ENCODE measurements at places on chromosomes 7 and 10.

DNA sequence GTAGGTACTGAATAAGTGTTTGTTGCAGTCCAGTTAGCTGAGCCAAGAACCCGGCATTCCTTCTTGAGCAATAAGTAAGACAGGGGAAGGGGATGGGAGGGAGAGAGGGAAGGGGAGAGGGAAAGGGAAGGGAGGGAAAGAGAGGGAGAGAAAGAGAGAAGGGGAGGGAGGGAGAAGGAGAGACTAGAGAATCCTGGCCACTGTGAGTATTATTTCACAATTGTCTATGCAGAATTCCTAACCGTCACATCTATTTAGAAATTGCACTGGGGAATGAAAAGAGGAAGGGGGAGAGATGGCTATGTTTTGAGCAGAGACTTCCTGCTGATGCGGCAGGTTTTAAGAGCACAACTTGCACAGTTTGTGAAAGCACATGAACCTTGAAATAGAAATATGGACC, 251.4 kb upstream of the ZMIZ1 start:
- no peak for DNase-seq

DNA sequence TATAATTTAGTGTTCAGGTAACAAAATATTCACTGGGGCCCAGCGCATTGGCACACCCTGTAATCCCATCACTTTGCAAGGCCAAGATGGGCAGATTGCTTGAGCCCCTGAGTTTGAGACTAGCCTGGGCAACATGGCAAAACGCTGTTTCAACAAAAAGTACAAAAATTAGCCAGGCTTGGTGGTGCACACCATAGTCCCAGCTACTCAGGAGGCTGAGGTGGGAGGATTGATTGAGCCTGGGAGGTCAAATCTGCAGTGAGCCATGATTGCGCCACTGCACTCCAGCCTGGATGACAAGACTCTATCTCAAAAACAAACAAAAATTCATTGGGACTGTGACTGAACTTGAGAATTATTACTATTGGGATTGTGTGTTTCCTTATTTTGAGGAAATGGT, 40.4 kb upstream of the TRUB1 start:
- DNase-seq = no peak

DNA sequence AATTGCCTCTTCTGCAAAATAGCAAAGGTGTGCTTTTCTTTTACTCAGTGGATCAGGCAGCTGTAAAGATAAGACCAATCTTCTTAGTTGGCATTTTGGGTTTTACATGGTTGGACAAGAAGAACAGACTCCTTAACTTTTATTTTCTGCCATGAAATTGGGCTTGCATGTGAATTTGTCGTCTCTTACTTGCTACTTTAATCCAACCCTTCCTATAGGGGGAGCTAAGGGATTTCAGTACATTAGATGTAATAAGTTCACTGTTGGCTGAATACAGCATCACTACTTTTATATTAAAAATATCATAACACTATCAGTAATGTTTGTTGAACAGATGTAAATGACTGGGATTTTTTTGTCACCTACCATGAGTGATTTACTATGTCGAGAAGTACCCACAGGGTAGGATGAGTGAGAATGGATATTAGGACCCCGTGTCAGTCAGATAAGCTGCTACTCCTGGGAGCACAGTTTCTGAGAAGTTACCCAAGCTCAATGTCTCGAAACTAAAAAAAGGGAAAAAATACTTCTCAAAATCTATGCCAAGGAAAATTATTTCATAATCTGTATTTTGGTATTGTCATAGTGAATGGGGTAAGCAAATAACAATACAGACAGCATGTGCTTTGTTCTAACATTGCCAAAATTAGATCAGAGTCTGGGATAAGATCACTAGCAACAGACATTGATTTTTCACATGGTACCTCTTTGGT, 127.4 kb upstream of the AGR3 start:
- no peak for DNase-seq

DNA sequence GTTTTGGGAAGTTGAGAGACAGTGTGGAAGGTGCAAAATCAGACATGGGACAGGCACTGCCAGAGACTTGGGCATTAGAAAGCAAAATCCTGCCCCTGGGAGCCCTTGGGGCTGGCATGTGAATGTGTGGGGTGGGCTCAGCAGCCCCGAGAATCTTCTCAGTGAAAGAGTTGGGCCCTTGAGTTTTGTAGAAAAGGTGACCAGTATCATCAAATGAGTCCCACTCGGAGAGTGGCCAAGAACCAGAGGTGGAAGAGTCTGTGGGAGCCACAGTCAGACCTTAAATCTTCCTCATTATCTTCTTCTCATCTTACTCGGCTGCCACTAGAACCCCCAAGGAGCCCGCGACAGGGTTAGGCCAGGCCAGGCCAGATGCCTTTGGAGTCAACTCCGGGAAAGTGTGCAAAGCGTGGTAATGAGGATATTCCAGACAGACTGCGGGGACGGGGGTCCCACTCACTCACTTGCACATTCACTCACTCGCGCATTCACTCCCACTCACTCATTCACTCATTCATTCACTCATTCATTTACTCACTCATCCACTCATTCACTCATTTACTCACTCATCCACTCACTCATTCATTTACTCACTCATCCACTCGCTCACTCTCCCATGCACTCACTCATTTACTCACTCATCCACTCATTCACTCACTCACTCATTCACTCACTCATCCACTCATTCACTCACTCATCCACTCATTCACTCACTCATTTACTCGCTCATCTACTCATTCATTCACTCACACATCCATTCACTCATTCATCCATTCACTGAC, 74.9 kb downstream of the CARD11 start:
- DNase-seq = no peak

DNA sequence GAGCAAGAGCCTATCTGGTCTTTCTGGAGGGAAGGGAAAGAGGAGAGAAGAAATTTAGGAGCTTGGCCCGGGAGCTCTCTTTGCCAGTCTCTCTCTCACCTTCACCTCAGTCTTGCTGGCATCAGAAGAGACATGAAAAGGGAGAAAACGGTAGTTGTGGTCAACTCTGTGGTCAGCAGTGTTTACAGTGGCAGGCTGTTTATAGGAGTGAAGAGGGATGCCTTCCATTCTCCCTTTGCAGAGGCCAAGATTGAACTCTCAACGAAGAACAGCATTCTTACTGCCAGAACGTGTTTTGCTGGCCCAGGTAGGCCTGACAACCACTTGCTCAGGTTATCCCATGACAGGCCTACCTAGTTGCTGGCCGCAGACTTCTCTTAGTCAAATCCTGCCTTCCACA, 133.3 kb downstream of the CCDC3 start:
- DNase-seq = no peak

- no peak for DNase-seq
Observed at GRCh38 chr10:70201105-70201504, 30.8 kb upstream of the SAR1A start.

- DNase-seq = no peak
Observed at GRCh38 chr7:107596881-107597581, 17.0 kb downstream of the BCAP29 start.

GRCh38 chr10:117226813-117227451, 14.0 kb upstream of the SLC18A2 start:
- DNase-seq = no peak

DNA sequence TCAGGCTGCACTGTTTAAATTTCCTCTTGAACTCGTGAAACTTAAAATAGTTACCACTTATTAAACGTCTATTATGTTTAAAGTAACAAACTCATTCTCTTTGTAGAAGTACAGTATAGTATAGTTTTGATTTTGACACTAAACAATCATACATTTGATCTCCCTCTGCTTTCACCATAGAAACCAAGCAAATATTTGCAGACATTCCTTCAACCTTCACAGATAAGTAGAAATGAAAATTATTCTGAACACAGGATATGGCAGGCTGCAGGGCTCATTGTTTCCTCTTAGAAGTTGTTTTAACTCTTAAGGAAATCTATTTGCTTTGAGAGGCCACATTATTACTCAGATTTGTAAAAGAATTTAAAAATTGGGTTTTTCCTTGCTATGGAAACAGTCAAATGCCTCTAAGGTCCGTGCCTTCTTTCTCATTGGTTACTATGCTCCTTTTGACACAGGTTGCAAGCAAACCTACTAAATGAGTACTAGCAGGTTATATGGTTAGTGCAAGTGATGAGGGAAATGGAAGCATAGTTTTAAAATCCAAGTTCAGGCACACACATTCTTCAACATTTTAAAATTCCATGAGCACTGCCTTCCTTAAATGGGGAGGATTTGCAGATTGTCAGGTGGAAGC, 92.8 kb upstream of the FAM133B start:
- DNase-seq = no peak

DNA sequence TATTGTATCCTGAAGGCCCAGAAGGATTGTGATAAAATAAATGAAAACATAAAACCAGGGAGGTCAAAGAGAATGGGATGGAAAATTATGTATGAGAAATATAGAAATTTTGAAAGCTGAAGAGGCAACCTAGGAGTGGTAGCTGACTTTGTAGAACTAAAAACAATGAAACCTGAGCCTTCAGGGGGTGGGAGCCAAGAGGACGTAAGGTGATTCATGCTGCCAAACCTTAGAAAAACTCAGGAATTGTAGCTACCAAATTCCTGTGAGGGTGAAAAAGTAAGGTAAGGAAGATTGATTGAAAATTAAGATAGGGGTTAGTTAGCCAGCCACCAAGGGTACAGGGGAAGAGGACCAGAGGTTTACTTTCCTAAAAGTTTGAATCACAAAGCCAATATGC, 213.2 kb downstream of the KCND2 start:
- DNase-seq = no peak

DNA sequence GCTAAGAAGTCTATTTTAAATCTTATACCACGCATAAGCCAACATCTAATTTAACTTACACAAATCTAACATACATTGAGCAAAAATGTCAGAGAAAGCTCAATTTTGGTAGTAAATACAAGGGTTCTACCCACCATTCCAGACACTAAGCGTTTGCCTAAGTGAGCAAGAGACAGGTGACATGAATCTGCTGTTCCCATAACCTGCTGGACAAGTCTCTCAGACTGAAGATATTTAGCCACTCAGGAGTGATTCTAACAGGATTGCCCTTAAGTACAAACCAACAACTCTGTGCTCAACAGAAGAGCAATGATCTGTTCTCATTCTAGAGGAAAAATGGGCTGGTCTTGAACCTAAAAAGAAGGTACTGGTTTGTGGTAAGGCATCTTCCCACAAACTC, 18.8 kb downstream of the EZH2 start:
- DNase-seq = no peak
